Frontal cortex (tissue), 4 donors: ENCODE measurements at places on chromosomes 3 and 15.

DNA sequence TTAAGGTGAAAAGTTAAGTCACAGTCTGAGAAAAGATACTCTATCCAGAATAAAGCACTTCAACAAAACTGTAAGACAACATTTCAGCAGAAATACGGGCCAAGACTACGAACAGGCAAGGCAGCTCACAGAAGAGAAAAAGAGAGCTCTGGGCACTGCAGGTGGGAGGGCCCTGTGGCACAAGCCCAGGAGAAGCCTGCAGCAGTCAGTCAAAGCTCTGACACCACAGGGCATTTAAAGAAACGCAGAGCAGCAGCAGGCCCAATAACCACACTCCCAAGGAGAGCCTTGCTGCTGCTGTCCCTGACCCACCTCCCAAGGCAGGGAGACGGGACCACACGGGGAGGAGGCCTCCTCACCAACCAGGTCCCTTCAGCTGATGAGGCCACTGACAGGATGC is 19.2 kb downstream of the CHSY1 start:
- no peak for DNase-seq

DNA sequence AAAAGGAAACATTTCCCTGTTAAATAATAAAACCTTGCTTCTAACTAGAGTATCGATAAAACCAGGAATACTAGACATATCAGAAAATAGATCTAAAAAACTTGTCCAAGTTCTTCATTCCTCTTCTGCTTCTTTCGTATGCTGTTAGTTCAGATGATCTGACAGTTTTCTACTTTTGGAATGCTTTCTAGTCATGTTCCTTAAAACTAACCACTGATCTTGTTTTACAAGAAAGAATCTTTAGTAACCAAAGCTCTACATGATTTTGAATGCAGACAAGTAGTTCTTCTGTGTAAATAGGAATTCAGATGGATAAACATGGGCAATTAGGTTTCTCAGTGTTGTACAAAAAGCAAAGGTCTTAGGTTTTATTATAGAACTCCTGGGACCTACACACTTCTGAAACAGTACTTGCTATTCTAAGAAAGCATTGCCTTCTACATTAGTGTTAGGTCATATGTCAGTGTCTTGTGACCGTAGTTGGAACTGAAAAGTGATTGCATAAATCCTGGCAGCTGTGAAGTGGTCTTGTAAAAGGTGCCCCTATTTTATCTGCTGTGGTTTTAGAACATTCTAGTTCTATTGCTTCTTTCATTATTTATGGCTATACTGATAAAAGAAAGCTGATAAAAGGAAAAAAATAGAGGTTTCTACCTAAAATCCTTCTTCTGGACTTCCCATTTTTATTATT is 40.7 kb downstream of the SNRK start:
- DNase-seq: no peak

GRCh38 chr3:14455571-14456317 is 53.3 kb downstream of the SLC6A6 start:
- DNase-seq: no peak

DNA sequence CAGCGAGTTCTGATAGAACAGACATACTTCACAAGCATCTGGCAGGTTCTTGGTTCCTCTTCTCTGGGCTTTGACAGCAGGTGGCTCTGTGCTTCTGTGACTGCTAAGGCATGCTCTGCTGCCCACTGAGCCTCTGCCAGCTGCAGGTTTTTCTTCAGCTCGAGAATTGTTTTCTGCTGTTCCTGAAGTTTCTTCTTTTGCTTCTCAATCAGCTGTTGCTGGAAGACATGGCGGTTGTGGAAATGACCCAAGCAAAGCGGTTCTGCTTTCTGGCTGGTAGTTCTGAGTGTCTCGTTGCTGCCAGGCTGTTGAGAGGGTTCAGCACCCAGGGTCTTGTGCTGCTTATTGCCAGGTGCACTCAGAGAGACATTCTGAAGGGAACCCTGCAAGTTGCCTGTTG is 50.8 kb downstream of the CCDC191 start:
- DNase-seq: no peak

- DNase-seq: no peak
Measured at GRCh38 chr15:55256281-55257011, 33.2 kb downstream of the RAB27A start.
